WERI-Rb-1 (cell line): ENCODE measurements at places on chromosomes 12 and 14.

DNA sequence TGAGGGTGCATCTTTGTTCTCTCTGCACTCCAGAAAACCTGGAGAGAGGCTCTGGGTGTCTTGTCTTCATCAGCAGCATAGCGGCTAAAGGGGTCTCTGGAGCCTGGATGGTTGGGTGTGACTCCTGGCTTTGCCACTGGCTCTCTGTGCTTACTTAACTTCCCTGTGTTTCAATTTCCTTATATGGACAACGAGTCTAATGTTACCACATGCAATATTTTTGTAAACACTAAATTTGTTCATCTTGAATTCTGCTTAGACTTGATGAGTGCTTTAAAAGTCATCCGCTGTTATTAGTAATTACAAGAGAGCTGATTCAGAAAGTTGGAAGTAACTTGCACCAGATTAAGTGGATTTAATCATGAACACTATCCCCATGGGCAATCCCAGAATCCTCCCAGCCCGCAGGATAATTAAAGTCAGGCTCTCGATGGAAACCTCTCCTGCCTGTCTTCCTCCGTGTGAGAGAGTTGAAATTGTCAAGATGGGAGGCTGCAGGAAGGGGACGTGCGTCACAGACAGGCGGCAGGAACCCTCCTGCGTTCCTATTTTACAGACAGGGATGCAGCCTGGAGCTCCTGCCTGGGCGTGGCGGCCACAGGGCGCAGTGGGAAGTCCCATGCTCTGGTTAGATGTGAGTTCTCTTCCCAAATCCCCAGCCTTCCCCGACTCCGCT is 201.2 kb downstream of the TTC8 start:
- no peak for DNase-seq

- DNase-seq, result no peak
Measured at GRCh38 chr12:41897593-41897992, 247.1 kb downstream of the GXYLT1 start.

DNA sequence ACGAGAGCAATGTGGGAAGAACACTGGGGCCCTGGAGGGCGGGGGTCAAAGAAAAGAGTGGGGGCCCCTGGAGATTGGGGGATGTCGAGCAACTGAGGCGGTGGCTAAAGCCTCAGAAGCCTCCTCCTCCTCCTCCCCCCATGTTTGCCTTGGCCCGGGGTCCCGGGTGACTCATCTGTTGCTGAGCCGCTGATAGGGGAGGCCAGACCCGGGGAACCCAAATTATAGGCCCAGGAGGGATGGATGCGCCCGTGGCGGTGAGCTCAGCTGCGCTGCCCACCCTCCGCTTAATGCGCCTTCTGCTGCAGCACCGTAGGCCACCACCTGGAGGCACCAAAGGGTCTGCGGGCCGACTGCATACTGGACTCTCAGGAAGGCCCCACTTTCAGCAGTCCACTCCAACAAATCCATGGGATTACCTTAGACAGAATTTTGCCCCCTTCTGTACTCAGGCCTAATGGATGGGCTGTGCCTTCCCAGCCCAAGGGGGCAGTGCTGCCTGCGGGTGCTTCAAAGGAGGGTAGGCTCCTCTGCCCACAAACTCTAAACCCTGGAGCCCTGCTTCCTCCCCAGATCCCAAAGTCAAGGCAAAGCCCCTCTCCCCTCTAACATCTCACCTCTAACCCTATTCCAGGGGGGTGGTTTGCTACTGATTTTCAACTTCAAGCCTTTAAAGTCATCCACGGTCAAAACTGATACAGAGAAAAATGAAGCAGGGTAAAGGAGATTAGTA is 2.6 kb upstream of the WNT10B start:
- peak; percentile 47 for DNase-seq

DNA sequence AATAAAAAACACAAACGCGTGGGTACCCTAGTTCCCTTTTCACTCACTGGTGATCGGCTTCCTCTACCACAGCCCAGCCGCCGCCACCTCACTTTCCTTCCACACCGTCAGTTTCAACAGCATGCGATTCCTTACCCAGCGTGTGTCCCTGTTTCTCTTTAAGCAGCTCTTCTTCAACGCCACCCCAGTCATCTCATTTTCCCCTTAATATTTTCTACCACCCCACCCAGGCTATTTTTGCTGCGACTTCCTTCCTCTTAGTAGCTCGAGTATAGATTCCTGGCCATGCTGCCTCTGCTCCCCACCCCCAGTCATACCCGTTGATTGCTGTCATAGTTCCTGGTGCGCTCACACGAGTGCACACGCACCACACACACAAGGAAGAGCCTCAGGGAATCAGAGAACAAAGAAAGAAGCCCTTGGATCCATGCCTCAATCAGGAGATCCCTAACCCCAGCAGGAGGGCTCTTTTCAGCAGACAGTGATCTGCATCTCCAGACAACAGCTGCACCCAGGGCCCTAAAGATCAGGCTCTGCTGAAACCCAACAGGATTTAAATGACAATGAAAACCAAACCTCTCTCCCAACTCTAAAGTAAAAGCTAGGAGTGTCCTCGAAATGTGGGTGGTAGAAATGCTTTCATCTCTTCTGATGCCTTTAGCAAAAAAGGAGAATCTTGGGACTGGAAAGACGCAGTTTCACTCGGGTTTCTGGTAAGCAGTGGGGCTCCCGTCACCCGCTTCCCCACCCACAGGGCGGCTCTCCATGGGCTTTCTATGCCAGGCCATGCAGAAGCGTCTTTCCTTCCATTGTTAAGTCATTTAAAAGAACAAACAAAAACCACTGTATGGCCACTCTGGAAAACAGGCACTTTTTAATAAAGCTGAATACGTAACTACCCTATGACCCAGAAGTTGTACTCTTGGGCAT is 23.8 kb downstream of the VPS37B start:
- peak; percentile 70 for DNase-seq

- no peak for DNase-seq
Measured at GRCh38 chr14:88831284-88831683, 6.8 kb downstream of the TTC8 start.

DNA sequence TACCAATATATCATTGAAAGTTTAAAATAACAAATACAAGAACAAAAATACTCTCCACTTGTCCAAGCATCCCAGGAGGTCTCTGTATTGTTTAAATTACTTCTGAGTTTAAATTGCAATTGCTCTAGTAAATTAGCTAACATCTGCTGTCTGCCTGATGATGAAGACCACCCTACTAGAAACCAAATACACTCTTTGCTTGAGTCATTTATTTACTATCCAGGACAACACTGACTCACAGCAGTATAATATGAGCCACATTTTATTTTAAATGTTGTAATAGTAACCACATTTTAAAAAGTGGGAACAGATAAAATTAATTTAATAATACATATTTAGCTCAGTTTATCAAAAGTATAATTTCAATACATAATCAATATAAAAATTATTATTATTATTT is 62.9 kb upstream of the EEA1 start:
- no peak for DNase-seq

DNA sequence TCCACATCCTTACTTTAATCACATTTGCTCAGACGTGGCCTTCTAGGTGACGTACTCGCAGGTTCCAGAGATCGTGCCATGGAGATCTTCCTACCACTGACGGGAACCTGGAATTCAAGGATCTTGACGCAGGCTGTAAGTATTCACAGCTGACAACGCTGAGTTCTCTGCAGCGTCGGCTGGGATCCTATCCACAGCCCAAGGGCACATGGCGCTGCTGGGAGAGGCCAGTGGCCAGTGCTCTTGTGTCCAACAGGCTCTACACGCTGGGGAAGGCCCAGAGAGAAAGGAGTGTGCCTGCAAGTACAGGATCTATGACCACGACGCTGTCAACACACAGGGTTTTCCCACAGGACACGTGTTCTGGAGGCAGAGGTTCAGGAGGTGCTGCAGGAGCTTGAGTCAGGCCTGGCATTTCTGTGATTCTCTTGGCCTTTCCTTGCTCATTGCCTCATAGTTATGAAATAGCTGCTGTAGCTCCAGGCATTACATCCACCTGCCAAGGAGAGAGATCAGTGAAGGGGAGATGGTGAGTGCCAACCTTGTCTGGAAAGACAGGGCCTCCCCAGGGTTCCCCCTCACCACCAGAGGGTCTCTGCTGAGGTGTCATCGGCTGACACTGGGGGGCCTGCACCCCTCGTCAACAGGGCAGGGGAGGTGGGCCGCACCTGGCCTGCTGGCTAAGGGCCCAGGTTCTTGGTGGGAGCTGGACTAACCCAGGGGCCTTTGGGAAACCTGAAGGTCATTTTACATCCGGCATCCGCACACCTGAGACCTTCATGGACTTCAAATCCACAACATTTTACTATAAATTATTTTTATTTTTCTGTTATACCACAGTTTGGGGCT is 21.3 kb downstream of the LRCOL1 start:
- DNase-seq, result no peak

DNA sequence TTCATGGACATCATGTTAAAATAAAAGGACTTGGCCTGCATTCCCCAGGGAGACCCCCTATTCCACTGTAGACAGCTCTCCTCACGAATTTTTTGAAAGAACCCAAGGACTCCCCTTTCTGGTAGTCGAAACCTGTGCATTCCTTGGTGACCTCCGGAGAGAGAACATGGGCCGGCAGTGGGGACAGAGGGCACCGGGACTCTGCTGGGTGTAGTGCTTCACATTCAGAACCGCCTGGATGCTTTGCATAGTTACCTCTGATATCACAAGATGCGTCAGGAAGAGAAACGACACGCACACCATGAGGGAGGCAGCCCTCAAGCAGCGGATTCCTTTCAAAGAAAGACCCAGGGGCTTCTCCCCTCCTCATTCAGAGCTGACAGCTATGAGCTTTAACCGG is 9.7 kb downstream of the CKAP4 start:
- no peak for DNase-seq

- no peak for DNase-seq
Measured at GRCh38 chr14:93056840-93057585, 58.7 kb downstream of the ITPK1 start.

DNA sequence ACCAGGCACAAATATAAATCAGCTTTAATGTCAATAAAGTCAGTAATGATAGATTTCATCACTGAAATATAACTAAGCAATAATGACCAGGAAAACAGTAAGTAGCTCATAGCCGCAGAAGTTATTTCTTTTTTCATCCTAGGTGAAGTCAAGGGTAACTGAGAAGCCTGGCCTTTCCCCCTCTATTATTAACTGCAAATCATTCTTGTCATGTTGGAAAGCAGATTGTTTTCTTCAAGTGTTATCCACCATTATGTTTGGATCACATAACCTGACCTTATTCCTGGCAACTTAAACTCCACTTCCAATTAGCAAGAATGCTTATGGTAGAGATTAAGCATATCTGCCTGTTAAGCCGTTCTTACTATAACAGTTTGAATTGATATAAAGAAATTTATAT is 603.4 kb upstream of the FOXG1 start:
- no peak for DNase-seq

- no peak for DNase-seq
Measured at GRCh38 chr14:42222924-42223471, 616.3 kb downstream of the LRFN5 start.

GRCh38 chr12:40078266-40078665 is 27.6 kb downstream of the SLC2A13 start:
- no peak for DNase-seq

DNA sequence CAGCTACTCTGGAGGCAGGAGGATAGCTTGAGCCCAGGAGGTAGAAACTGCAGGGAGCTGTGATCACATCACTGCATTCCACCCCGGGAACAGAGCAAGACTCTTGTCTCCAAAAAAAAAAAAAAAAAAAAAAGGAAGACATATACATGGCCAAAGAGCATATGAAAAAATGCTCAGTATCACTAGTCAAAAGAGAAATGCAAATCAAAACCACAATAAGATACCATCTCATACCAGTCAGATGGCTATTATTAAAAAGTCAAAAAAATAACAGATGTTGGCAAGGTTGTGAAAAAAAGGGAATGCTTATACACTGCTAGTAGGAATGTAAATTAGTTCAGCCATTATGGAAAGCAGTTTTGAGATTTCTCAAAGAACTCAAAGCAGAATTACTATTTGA is 174.8 kb upstream of the ATF7IP start:
- no peak for DNase-seq

DNA sequence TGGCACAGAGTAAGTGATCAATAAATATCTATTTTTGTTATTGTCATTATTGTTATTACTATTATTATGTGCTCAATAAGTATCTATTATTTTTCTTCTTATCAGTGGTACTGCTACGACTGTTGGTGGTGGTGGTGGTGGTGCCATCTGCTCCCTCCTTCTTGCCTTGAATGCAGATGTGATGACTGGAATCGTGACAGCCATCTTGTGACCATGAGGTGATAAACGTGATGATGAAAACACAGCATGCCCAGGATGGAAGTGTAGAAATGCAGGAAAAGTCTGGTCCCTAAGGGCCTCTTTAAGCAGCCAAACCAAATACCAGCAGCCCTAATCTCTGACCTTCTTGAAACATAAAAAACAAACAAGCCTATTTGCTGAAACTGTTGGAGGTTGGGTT is 22.4 kb downstream of the SLC6A12 start:
- no peak for DNase-seq

- DNase-seq, result peak; percentile 83
Measured at GRCh38 chr14:104138098-104138717, at the start of gene KIF26A. Gene KIF26A (plus strand): TSS chr14:104138587. CDS start chr14:104138723, 136 bp downstream.

DNA sequence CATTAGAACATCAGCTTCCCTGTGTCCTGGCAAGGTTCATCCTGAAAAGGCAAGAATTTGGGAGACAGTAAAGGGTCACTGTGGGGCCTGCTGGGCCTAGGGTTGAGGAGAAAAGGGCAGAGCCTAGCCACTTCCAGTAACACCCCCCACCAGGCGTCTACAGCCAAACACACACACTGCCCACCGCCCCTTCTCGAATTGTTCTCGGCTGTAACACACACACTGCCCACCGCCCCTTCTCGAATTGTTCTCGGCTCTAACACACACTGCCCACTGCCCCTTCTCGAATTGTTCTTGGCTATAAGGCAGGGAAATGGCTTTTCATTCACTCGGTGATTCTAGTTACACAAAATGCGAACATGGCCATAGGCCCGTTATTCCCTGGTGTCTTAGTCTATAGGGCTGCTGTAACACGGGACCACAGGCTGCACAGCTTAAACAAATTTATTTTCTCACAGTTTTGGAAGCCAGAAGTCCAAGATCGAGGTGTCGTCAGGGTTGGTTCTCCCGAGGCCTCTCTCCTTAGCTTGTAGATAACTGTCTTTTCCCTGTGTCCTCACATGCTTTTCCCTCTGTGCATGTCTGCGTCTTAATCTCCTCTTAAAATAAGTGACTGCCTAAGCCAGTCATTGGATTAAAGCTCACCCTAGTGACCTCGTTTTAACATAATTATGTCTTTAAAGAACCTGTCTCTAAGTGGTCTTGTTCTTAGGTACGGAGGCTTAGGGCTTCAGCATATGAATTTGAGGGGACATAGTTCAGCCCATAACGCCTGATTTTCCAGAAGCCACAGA is 171.0 kb downstream of the ADGRD1 start:
- peak; percentile 58 for DNase-seq

GRCh38 chr14:70468731-70469130 is 16.8 kb downstream of the ADAM21 start:
- no peak for DNase-seq

GRCh38 chr14:61037215-61037614 is 56.2 kb downstream of the SLC38A6 start:
- DNase-seq, result no peak

- DNase-seq, result no peak
Measured at GRCh38 chr14:74595006-74595735, 16.9 kb downstream of the LTBP2 start.

GRCh38 chr12:40292788-40293429 is 68.1 kb downstream of the LRRK2 start:
- no peak for DNase-seq
